ENCODE measurements at places on chromosomes 16 and 17.

- DNase-seq: no peak
Observed at GRCh38 chr16:73131156-73131862, 83.4 kb upstream of the ZFHX3 start.

- no peak for DNase-seq
Observed at GRCh38 chr17:69314246-69315065, 12.5 kb downstream of the ABCA5 start.

DNA sequence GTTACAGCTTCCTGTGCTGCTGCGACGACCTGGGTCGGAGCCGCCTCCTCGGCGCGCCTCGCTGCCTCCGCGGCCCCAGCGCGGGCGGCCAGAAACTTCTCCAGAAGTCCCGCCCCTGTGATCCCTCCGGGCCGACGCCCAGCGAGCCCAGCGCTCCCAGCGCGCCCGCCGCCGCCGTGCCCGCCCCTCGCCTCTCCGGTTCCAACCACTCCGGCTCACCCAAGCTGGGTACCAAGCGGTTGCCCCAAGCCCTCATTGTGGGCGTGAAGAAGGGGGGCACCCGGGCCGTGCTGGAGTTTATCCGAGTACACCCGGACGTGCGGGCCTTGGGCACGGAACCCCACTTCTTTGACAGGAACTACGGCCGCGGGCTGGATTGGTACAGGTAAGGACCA, 746 bp downstream of the HS3ST2 start:
- no peak for DNase-seq

DNA sequence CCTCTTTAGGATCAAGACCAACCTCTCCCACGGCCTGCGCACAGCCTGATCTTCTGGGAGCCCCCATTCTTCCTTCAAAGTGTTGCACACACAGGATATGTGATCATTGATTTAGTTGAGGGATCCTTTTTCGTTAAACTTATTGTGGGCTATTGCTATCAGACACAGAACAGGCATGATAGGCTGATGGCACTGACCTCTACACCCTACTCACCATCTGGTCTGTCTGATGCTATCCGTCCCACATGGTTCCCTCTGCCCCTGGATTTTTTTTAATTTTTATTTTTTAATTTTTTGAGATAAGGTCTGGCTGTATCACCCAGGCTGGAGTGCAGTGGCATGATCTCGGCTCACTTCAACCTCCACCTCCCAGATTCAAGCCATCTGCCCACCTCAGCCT, 19.2 kb upstream of the LITAF start:
- DNase-seq: no peak

GRCh38 chr17:49022391-49022941, 25.3 kb downstream of the IGF2BP1 start:
- no peak for DNase-seq

- no peak for DNase-seq
Observed at GRCh38 chr17:38677819-38678218, 3.1 kb upstream of the EPOP start.

- DNase-seq: no peak
Observed at GRCh38 chr17:19579867-19580565, 46.4 kb downstream of the SLC47A1 start.

DNA sequence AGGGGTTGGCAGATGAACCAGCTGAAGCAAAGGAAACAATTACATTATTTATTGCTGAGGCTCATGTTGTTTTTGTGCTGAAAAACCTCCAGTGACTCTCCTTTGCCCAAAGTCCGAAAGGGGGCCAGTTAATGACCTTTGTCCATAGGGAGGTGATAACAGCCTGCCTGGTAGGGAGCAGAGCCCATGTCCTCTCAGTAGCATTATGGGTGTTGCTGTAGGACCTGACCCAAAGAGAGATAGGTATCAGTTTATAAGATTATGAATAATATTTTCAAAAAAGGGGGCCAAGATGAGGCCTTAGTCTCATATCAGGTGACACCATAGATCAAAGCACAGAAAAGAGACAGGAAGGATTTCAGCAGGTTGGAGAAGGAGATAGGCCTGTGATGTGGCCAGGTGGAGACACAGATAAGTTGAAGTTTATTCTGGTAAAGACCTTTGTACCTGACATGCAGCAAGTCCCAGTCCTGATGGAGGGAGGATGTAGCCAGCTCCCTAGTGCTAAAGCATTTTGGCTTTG, 55.1 kb downstream of the CENPV start:
- no peak for DNase-seq

DNA sequence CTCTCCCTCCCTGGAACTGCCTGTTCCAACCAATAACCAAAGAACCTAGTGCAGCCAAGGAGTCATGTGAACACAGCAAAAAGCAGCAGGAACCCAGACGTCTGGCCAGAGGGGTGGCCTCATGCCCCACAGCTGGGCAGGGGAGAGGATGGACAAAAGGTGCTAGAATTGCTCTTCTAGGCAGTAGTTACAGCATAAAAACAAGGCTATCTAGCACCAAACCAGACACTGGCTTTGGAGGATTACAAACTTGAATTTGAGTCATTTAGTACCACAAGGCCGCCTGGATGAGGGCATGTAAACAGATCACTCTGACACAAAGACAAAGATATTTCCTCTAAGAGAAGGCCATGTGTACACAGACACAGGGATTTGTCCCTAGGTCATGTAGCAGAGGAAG, 423.3 kb upstream of the MAF start:
- DNase-seq: no peak

- DNase-seq: no peak
Observed at GRCh38 chr17:7511108-7511507, 26.9 kb downstream of the POLR2A start.
